HAP-1 (cell line): ENCODE measurements at places on chromosomes 11 and 22.

- DNase-seq = no peak
Observed at GRCh38 chr11:124865902-124866851, 945 bp downstream of the ROBO3 start.

GRCh38 chr11:131331010-131331409, 39.4 kb upstream of the NTM start:
- DNase-seq = no peak

DNA sequence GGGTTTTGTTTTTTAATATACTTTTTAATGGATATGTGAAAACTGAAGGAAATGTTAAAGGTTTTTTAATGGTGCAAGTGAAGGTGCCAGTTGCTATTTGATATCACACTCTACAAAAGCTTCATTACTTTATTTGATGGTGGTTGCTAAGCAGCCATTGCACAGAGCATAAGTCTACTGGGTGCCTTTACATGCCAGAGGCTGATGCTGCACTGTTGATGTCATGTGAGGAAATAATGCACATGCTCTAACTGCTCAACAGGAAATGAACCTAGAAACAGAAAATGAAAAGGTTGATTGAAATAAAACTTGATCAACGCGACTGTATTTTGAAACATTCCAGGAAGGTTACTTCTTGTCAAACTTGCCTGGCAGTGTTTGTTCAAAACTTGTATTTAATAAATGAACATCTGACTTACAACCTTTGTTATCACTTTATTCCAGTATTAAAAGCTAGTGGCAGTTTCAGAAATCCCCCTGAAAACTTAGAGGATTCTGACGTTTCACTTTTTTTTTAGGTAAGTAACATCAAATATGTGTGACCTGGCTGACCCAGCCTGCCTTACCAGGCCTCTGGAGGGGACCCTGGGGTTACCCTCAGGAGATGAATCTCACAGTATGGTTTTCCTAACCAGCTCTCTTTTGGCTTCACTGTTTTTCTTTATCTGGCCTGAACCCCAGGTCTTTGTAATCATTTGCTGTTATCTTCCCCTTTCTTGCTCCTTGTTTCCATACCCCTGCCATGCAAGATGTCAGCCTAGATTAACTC, 2.4 kb upstream of the ATP5MG start:
- no peak for DNase-seq

- no peak for DNase-seq
Observed at GRCh38 chr11:113242767-113243397, 71.5 kb upstream of the TTC12 start.

GRCh38 chr11:21489416-21490115, 703.3 kb upstream of the ANO5 start:
- DNase-seq = no peak

- peak; percentile 72 for DNase-seq
Observed at GRCh38 chr11:85540635-85541205, 86.4 kb downstream of the DLG2 start.

- no peak for DNase-seq
Observed at GRCh38 chr22:27650985-27651384, 150.6 kb downstream of the MN1 start.

DNA sequence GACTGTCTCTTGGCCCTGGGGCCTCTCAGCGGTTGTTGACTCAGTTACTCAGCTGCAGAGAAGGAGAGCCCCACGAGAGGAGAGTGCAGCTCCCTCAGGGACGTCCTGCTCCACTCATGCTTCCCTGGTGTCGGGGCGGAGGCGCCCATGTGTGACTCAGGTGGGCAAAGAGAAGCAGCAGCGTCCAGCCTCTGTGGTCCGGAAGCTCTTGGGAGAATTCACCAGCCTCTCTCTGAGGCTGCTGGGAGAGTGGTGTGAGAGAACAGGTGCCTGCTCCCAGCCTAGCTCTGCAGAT, 25.7 kb downstream of the GLB1L2 start:
- DNase-seq = no peak

GRCh38 chr11:104199053-104199452, 35.1 kb upstream of the PDGFD start:
- DNase-seq = no peak

GRCh38 chr11:118853678-118854077, 30.0 kb upstream of the CXCR5 start:
- DNase-seq = no peak

DNA sequence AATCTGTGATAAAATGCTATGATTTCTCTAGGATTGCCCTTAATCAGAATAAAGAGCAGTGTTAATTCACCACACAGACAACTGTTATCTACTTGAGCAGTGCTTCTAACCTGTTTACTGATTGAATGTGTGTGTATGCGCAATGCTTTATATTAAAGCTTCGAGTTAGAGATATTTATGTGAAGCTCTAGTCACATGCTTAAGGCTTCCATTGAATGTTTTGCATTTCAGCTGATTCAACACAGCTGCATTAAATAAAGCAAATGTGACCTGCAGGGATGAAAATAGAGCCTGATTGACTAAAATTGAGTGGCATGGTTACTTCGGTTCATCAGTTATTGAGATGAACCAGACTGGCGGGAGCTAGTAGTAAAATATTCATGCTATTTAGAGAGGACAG, 395.3 kb downstream of the JRKL start:
- DNase-seq = no peak

DNA sequence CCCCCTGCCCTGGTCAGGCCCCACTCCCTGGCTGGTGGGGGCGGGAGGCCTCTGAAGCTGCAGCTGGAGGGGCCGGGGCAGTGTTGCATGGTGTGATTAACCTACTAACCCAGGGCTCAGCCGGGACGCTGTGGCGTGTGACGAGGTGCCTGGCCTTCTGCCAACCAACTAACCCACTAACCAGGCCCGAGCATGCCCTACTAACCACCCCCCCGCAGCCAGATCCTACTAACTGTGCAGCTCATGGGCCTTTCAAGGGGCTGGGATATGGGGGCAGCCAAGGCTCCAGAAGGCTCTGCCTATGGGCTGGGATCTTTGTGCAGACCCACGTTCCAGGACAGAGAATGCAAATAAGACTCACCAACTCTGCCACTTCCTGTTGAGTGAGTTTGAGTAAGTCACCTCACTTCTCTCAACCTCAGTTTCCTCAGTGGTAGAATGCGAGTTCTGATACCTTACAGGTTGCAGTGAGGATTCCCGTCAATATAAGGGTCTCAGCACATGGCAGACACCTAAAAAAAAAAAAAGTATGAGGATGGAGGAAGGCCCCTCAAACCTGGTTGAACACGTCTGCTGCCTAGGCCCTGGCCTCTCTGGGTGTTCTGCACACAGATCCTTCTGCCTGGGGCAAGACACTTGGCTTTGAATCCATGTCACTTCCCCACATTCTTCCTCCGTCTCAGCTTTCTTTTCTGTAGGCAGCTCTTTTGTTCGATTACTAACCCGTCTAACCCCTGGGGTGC, 14.1 kb downstream of the MIAT start:
- DNase-seq = no peak

DNA sequence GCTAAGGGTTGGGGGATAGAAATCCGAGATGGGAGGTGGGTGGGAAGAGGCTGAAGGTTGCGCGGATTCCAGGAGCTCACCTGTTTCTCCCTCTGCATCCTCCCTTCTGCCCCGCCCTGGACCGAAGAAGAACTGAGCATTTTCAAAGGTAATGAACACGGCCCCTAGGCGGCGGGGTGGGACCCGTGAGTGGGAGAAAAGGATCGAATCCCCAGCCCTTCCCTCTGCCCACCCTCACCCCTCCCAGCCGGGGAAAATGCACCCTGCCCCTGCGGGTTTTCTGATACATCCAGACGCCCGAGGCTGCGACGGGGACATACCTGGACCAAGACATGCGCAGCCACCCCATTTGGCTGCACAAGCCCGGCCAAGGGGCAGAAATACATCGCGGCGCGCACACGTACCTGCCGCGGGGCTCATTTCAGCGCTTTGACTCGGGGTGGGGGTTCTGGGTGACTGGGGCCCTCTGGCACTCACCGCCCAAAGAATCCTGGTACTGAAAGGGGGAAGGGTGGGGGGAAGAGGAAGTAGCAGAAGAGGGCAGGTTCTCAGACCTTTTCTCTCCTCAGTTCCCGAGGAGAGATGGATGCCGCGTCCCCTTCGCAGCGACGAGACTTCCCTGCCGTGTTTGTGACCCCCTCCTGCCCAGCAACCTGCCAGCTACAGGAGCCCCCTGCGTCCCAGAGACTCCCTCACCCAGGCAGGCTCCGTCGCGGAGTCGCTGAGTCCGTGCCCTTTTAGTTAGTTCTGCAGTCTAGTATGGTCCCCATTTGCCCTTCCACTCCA, 6.0 kb downstream of the VSIG2 start:
- DNase-seq = no peak

GRCh38 chr22:17781319-17782031, 7.2 kb upstream of the BID start:
- no peak for DNase-seq

GRCh38 chr11:57476047-57476756, 15.9 kb downstream of the RTN4RL2 start:
- no peak for DNase-seq

GRCh38 chr22:47994045-47994444, 1231.6 kb downstream of the TBC1D22A start:
- no peak for DNase-seq

DNA sequence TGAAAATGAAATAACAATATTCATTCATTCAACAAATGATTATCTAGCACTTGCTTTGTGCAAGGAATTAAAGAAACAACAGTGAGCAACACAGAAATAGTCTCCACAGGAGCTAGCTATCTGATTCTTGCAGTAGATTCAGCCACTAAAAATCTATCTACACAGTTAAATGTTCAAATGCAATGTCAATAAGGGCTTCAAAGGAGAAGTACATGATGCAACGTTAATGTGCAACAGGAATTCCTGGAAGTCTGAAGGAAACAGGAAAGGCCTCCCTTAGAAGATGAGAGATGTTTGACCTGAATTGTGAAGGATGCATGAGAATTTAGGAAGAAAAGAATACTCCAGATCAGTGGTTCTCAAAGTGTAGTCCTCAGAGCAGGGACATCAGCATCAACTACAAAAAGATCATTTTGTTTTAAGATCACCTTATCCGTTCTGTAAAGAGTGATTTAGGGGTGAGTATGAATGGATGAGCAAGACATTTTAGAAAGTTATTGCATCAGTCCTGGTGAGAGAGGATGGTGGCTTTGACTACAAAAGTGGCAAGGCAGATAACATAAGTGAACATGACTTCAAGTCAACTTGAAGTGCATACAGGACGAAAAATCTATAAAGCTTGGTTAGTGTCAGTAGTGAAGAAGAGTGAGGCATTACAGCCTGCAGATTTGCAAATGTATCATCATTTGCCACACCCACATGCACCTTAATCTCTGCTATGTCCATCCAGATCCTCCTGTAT, 96.0 kb downstream of the ETS1 start:
- DNase-seq = no peak

DNA sequence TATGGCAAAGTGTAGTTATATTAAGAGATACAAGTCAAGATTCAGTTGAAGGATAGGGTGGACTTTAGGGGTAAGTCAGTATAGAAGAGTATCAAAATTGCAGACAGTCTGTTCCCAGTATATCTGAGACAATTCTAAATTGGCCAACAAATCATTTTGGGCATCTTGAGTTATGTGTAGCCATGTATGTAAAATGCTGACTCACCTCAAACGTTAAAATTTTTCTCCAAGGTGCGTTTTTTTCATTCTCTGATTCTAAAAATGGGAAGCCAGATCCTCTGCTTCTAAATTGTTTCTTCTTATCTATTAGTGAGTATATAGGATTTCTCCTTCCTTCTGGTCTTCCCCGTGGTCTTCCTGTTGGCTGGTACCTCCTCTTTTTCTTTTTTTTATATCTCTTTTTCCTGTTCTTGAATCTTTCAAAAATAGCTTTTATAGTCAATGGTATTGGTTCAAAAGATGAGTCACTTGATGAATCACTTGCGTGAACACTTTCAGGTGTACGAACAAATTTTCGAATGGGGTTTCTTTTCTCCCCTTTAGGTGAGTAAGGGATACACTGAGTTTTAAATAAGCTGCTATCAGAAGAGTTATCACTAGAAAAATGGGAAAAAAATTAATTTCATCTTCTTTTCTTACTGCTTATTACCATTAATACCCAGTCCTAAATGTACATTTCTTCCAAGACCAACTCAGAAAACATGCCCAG, 3.2 kb downstream of the TAF1D start:
- no peak for DNase-seq

DNA sequence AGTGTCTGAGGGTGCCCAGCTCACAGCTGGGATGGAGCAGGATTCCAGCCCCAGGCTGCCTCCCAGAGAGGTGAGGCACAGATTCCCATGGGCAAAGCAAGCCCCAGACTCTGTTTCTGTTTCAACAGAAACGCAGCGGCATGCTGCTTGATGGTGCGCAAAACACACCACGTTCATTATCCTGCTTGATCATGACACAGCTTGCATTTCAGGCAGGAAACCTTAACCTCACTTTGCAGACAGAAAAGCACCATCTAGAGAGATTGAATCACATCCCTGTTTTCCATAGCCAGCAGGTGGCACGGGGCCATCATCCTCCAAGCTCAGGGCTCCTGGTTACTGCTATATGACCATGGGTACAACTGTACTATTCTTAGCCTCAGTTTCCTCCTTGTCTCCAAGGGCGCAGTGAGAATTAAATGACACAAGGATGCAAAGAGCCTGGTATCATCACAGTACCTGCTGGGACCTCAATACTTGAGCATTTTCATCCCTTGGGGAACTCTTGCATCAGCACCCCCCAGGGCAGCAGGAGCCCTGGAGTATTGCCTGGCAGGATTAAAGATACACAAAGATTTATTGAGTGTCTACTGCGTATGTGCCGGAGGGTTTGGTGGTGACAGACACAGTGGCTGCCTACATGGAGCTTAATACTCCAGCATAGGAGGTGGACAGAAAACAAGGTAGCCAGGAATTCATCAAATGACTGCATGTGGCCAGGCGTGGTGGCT, 110.0 kb downstream of the TP53I11 start:
- no peak for DNase-seq

GRCh38 chr11:116376547-116376946, 396.2 kb downstream of the BUD13 start:
- DNase-seq = no peak

DNA sequence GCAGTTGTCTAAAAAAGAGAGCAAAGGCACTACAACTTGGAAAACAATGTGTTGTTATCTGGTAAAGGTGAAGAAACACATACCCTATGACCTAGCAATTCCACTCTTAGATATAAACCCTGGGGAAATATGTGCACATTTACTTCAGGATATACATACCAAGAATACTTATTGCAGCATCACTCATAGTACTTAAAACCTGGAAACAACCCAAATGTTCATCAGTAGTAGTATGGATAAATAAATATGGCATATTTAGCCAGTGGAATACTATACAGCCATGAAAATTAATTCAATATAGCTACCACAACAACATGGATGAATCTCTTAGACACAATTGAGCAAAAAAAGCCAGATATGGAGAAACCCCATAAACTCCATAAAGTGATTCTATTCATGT, 26.1 kb upstream of the MICAL2 start:
- no peak for DNase-seq

- DNase-seq = no peak
Observed at GRCh38 chr11:4647766-4648165, 4.0 kb downstream of the OR51E1 start.
